ENCODE measurements at places on chromosomes 2 and 18.

DNA sequence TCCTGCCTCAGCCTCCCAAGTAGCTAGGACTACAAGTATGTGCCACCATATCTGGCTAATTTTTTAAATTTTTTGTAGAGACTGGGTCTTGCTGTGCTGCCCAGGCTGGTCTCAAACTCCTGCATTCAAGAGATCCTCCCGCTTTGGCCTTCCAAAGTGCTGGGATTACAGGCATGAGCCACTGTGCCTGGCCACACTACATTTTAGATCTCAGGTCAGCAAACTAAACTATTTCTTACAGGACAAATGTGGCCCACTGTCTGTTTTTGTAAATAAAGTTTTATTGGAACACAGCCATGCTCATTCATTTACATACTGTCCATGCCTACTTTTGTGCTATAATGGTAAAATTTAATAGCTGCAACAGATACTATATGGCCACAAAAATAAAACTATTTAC, 17.8 kb downstream of the INO80D start:
- no peak for DNase-seq

DNA sequence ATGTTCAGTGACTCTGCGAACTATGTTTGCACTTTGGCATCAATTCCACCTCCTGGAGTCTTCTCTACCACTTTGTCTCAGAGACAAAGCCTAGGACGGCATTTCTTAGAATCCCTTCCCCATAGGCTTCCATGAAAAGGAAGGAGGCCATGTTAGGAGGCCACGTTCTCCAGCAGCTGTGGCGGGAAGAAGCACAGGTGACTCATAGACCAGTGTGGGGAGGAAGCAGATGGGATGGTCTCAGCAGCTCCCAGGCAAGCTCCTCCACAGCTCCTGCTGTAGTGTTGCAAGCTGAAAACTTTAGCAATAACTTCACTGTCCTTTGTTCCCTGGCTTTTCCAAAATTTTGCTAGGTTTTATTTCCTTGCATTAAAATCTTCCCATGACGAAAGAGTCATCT, 781.3 kb upstream of the ID2 start:
- DNase-seq, result no peak

DNA sequence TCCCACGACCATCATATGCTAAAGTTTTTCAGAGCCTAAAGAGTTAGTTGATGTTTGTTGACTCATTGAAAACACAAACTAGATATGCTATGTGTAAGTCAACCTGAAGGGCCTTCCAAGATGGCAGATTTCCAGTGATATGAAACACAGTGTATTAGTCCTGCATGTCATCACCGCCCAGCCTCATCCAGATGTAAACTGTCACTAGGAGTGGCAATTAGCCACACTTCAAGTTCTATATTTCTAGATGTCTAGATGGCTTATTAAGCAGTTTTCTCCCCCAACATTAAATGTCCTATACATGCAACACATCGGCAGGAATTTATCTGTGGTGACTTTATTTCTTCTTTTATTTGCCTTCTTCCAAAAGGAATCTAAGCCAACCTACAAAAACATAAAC, 444.1 kb upstream of the SMIM21 start:
- no peak for DNase-seq

GRCh38 chr2:85414761-85415553, 3.6 kb upstream of the SH2D6 start:
- DNase-seq, result no peak

DNA sequence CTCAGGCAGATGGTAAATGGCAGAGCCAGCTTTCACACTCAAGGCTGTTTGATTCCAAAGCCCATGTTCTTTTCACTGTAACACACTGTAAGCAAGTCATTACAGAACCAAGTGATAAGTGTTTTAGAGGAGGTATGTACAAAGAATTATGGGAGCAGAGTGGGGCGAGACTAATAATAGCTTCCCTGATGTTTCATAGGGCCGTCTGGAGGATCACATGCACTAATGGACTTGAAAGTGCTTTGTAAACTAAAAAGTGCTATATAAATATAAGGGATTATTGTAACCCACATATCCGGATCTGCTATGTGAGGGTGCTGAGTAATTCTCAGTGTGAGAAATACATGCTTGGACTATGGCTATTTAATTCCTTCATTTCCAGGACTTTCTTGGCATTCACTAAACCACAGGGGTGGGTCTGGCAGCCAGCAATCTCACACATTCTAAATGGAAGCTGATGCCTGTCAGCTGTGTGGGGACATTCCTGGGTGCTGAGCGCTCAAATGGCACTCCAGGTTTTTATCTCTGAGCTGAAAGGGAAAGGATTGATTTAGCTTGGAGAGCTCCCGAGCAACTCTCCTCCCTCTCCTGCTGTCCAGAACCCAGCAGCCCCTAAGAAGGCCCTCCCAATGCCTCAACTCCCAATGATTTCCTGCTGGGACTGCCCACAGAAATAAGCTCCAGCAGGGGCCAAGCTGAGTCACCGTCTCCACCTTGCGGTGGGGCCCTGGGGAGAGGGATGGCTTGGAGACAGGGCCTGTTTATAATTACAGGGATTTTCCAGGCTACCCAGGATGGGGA, 222.8 kb downstream of the SOX11 start:
- peak; percentile 73 for DNase-seq

- DNase-seq, result no peak
Observed at GRCh38 chr2:103401621-103402020, 639.8 kb downstream of the TMEM182 start.

GRCh38 chr2:177610813-177611212, 218.2 kb downstream of the AGPS start:
- DNase-seq, result no peak

DNA sequence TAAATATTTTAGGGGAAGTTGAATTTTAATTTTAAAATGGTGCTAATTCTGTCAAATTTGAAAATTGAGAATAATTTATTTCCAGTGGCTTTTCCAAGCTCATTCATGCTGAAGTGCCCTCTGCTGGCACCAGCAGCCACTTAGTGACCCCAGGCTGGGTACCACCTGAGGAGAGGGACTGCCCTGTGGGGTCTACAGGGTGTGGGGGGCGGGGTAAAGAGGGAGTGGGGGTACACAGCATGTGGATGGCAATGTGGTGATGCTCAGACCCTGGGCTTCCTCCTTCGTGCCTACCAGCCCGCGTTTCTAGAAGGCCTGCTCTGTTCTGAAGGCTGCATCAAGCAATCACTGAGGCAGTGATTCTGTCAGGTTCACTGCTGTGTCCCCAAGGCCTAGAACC, 45.1 kb upstream of the SCLY start:
- DNase-seq, result no peak

DNA sequence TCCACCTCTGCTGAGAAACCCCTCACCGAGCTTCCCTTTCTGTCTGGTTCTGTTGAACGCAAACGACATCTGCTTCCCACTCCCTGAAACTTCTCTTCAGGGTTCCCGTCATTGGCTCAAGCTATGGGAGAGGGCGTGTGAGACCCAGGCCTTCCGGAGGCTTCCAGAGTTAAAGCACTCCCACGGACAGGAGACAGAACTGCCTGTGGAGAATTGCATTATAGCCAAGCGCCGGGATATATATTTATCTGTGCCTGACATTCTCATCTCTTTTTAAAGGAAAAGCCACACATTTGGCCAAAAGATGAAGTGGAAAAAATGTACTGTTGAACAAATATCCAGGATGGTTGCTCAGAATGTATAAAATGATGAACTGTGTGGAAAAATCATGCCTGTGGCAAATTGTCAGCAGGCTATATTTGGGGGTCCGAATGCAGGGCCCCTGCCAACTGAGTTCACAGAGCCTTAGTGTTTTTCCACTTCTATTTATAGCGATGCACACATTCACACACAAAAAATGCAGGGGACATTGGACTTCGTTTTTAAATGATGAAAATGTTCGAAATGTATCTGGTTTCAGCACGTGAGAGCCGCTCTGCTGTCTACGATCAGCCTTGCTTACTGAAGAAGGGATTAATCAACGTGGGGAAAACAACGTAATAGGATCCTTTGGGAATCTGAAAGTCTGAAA, 59.5 kb downstream of the E2F6 start:
- DNase-seq, result no peak

- no peak for DNase-seq
Observed at GRCh38 chr2:33644215-33644614, 45.1 kb upstream of the FAM98A start.

- DNase-seq, result no peak
Observed at GRCh38 chr2:3403587-3404334, 24.3 kb downstream of the TRAPPC12 start.

- no peak for DNase-seq
Observed at GRCh38 chr2:205103699-205104098, 558.4 kb downstream of the PARD3B start.

DNA sequence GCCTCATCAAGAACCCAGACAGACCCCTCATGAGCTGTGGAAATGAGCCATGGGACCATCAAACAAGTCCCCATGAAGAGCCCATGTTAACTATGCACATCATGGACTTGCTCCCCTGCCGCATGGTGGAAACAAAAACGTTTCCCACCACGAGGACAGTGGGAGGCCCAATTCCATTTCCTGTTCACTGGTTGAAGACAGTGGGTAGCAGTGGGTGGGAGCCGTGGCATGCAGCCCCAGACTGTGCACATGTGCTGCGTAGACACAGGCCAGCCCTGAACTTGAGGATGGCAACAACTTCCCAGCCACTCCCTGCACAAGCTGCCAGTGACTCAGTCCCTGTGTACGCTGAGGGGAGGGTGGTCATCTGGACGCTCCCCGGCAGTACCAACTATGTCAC, 108.4 kb upstream of the LMAN1 start:
- no peak for DNase-seq

- no peak for DNase-seq
Observed at GRCh38 chr2:199842631-199843395, 8.2 kb downstream of the FTCDNL1 start.

DNA sequence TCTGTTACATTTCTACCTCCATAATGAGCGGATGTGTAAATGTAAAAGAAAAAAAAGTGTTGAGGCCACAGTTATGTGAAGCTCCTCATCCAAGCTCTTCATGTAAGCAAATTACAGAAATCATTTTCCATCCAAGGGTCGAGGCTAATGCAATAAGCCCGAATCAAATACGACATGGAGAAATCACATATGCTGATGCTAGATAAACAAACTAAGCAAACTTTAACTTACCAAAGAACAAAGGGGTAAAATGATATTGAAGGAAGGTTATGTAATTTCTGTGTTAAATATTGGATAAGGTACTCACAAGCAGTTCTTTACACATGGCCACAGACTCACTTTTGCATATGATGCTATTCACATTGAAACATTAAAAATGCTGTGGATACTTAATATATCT, 310.2 kb upstream of the ID2 start:
- DNase-seq, result no peak

DNA sequence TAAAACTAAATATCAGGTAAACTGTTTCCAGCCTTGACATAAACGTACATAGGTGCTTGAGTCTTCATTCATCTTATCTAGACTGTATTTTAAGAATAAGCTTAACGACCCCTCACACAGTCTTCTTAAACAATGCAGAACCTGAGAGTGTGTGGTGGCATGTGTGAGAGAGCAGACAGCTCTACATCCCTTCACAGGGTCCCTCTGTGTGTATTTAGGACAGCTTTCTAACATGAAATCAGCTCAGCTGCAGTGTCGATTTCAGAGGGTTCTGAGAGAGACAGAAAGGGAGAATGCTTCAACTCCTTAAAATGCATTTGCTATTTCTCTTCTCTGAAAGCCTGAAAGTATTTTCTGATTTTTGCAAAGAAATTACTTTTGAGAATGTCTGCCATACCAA, 185.2 kb downstream of the GRB14 start:
- DNase-seq, result no peak

GRCh38 chr2:188966079-188966571, 8.0 kb upstream of the COL3A1 start:
- DNase-seq, result no peak

- DNase-seq, result no peak
Observed at GRCh38 chr2:207831584-207832248, 62.0 kb upstream of the FZD5 start.

GRCh38 chr18:65968239-65969004, 217.6 kb downstream of the CDH7 start:
- no peak for DNase-seq

- DNase-seq, result no peak
Observed at GRCh38 chr18:72555968-72556367, 11.8 kb upstream of the CBLN2 start.

GRCh38 chr2:148998165-148998830, 40.2 kb upstream of the LYPD6B start:
- DNase-seq, result no peak

DNA sequence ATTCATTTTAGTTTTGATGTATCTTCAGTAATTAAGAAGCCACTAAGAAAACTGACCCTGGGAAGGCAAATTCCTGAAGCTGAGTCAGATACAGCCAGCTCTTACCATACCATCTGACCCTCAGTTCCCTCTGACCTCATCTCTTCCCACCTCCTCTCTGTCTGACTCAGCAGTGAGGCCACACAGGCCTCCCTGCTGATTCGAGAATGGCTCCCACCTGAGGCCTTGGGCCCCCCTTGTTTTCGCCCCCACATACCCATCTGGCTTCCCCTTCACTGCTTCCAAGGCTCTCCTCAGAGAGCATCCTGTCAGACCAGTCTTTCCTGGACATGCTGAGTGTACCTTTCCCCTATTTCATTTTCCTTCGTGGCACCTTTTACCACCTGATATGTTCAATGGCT, 71.0 kb upstream of the CYP1B1 start:
- no peak for DNase-seq

GRCh38 chr2:85490861-85491755, 47.9 kb upstream of the MAT2A start:
- DNase-seq, result no peak

GRCh38 chr2:64652231-64653108, 1.2 kb downstream of the SERTAD2 start:
- DNase-seq, result no peak

- no peak for DNase-seq
Observed at GRCh38 chr2:116223912-116224311, 1590.6 kb upstream of the DDX18 start.

GRCh38 chr2:178109813-178110212, 2.4 kb upstream of the RBM45 start:
- no peak for DNase-seq

DNA sequence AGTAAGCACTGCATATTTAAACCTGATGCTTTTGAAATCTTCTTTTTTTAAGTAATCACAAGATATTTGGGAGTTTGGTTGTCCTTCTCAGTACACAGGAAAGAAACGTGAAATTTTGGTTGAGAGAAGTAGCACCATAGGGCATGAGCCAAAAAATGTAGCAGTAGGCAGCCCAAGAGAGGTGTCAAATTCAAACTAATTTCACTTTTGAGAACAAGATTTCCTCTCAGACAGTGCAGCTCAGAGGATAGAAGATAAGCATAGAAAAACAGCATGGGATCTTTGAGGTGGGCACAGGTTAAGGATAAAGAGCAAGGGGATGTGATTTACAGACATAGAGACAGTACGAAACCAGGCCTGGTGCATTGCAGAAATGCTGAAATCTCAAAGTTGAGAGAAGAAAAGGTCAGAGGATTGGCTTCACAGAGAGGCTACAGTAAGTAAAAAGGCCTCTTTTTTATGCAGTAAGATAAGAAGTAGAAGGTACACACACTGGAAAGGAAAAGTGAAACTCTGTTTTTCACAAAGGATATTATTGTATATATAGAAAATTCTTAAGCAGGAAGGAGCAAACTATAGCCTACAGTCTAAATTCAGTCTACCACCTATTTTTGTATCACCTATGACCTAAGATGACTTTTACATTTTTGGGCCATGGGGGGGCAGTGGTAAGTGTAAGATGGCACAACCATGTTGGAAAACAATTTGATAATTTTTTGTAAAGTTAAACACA, 89.8 kb downstream of the PKP4 start:
- DNase-seq, result no peak

GRCh38 chr2:3113769-3114168, 263.8 kb downstream of the EIPR1 start:
- no peak for DNase-seq
